ENCODE measurements at places on chromosomes 11 and 22.
A peak's percentile ranks its signal among the peaks of the same experiment; 100 is the strongest.

GRCh38 chr11:2200536-2200935 is 28.9 kb upstream of the TH start:
- no peak for DNase-seq

DNA sequence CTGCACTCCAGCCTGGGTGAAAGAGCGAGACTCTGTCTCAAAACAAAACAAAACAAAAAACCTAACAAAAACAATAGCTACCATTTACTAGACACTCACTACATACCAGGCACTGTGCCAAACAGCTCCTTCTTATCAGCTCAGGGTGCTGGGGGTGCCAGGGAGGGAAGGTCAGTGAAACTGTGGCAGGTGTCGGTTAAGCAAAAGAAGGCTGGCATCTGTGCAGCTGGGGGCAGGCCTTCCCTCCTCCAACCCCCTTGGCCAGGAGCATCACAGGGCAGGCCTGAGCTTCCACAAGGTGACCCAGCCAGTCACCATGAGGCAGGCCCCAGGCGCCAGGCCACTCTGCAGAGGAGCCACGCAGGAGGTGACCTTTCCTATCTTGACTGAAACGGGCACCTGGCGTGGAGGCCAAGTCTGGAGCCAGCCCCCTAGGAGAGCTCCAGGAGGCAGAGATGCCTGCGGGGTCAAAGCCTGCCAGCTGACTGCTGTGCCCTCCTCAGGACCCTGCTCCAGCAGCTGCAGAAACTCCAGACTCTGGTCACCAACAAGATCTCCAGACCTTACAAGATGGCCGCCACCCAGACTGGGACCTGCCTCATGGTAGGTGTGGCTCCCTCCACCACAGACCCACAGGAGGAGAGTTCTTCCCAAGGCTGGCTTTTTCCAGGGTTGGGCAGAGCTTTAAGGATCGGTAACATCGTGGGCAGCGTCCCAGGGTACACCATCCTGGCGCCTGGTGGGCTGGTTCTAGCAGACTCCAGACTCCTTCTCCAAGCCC is 31.3 kb upstream of the DGKZ start:
- no peak for DNase-seq

GRCh38 chr11:29351301-29351873 is 665.4 kb downstream of the KCNA4 start:
- no peak for DNase-seq

GRCh38 chr11:24896118-24896835 is 399.4 kb downstream of the LUZP2 start:
- DNase-seq, result no peak

GRCh38 chr11:56700242-56700913 is 1.5 kb downstream of the OR9G1 start:
- no peak for DNase-seq

- no peak for DNase-seq
Observed at GRCh38 chr11:26070714-26071380, 261.1 kb upstream of the ANO3 start.

DNA sequence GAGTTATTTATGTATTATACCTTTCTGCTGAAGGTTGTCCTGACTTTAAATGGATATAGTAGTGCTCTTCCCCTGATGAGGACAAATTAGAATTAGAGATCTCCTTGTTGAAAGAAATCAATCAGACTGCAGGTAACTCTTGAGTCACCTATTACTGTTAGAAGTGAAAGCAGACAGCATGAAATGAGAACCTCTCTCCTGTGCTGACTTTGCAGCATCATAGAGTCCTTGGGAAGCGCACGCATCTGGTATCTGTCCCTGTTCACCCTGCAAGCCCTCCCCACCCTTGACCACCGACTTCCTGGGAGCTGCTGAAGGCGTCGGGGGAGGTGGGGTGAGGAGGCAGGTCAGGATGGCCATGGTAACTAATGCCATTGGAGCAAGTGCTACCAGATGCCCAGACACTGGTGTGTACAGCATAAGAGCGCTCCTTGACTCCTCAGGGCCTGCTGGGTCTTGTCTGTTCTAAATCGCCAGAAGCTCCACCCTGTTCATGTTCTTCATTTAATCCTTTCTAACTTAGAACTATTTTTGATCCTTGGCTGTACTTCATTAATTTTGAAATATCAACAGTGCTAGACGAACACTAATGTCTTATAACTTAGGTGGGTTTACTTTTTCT is 143.9 kb downstream of the WNT7B start:
- DNase-seq, result no peak

DNA sequence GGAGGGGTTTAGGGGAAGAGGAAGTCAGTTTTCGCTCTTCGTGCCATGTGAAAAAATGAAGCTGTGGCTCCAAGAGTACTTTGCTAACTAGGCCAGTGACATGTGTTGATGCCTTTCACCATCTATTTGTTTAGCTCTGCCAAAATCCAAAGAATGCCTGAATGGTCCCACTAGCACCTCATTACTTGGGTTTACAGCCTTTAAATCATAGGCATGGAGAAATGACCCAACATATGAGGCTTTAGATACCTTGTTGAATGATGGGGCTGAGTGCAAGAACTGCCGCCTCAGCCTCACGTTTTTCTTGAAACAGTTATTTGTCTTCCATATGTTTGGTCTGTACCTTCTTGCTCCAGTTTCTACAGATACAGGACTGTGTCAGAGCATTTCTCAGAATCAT is 8.3 kb downstream of the RBM4 start:
- DNase-seq, result no peak

GRCh38 chr22:28557184-28557583 is 122.5 kb downstream of the TTC28 start:
- no peak for DNase-seq

- no peak for DNase-seq
Observed at GRCh38 chr22:39685336-39686177, 115.0 kb downstream of the CACNA1I start.

DNA sequence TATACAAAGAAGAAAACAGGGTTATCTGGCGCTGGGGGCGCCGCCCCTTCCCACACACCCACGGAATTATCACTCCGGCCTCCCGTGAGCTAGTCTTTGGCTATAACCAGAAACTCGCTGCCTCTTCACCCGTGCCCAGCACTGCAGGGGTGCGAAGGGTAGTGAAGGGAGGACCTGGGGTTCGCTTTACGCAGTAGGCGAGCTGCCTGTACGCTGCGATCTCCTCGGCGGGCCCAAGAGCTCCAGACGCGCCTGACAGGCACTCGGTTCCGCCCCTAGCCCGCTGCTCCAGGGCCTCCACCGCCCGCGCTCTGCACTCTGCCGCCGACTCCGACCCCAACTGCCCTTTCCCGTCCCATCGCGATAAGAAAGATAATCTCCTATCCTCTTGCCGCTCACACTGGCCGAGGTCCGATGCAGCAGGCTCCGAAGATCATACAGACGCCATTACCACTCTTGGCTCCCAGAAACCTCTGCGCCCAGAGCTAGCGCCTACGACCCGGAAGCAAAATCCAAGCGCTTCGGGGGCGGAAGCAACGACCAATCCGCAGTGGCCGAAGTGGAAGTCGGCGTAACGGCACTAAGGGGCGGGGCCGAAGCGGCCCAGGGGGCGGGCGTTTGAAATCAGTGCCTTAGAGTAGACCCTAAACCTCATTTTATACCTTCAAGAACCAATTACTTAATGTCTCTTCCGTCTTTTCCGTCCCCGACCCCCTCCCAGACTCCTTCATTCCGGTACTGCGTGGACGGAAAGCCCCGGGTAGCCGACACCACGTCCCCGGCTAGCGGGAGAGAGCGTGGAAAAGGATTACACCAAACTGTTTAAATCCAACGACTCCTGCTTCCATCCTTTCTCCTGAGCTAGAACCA is at the start of the genes CWC15 and KDM4D:
Gene CWC15, minus strand, starts transcription at position 458 of the 870 bp plus-strand sequence. CDS start 1,371 bp downstream, outside the sequence.
Gene KDM4D, plus strand, starts transcription at position 611 of the 870 bp plus-strand sequence. CDS start 23,664 bp downstream, outside the sequence.
- peak; percentile 44 for DNase-seq

DNA sequence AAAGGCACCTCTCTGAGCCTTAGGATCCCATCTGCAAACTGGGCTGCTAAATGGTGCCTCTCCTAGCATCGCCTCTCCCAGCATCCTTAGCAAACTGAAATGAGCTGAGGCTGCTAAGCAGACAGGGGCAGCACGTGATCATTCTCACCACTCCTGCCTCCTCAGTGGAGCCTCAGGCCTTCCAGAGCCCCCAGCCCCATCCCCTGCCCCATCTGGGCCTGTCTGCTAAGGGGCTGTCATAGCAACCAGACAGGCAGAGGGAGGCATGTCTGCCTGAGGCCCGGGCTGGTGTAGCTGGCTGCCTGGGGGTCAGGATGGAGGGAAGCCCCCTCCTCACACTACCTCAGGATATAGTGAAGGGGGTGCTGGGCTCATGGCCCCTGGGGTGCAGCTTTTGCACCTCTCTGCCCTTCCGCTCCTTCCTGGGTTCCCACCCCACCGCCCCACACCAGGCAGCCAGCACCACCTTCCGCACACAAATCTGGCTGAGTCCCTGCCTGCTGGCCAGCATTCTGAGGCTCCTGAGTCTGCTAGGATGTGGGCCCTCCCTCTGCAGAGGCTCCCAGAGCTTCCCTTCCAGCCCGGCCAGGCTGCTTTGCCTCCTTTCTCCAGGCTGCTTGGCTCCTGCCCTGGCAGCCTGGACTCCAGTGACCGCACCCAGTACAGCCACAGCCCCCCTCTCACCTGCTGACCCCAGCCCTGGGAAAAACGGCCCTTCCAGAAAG is 47.5 kb upstream of the TTLL12 start:
- DNase-seq, result no peak

DNA sequence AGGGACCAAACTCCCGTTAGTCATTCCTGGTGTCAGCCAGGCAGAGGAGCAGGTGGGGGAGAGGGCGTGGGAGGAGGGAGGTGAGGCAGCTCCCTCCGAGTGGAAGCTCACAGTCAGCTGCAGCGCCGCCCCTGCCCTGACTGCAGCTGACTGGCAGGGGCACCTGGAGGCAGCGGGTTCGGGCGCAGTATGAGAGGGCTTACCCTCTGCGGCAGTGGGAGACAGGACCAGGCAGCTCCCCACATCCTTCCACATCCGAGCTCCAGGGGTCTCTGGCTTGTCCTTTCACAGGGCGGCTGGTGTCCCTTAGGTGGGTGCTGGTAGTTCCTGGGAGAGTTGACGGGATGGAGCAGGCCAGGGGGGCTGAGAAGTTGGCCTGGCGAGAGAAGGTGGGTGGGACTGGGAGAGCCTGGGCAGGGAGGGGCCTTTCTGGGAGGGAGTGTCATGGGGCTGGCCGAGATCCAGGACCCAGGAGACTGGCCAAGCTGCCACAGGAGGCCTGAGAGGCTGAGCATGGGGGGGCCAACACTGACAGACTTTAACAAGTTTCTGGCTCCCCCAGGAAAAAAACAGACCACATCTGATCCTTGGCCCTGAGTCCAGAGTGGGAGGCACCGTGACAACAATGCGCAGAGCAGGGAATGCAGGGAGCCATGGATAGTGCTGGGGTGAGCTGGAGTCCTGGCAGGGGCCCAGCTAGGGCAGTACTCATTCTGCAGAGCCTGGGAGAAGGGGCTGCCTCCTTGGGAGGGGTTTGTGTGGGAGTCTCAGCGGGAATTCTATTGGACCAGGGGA is 4.9 kb downstream of the ADORA2A start:
- DNase-seq, result no peak

All from epithelial cell of prostate (primary cell).